ENCODE measurements at places on chromosomes 4 and X.

GRCh38 chr4:52643785-52644244 is 15.3 kb downstream of the USP46 start:
- no peak for DNase-seq

- no peak for DNase-seq
These were observed 6.2 kb upstream of the MAN2B2 start for GRCh38 chr4:6568689-6569332.

- no peak for DNase-seq
These were observed 10.8 kb upstream of the NKAP start for GRCh38 chrX:119954374-119954773.

- no peak for DNase-seq
These were observed 909.2 kb upstream of the PRKX start for GRCh38 chrX:4622486-4623167.

- DNase-seq: no peak
These were observed 8.0 kb downstream of the FAM241A start for GRCh38 chr4:112153211-112153791.

DNA sequence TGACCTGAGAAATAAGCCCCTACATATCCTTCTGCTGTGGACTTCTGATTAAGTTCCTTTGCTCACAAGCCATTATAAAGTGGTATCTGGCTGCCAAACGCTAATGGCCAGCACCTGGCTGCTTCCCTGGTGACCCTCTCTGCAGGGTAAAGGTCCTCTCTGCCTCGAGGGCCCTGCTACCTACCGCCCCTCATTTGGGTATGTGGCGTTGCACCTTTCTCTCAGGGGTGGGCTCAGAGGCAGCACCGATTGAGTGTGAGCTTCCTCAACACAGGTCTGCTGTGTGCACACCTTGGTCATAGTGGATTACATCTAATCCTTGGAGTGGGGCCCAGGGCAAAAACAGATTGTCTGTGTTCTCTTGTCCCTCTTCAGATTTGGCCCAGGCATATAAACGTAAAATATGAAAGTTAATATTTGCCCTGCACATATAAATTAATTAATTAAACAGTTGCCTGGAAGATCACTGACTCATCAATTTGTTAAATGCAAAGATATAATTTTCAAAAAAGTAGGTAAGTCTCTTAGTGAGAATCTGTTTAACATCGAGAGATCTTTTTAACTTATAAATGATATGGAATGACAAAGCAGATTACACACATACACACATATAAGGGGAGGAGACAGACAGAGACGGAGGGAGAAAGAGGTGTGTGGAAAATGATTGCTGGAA is 174.5 kb upstream of the SMIM31 start:
- DNase-seq: no peak

DNA sequence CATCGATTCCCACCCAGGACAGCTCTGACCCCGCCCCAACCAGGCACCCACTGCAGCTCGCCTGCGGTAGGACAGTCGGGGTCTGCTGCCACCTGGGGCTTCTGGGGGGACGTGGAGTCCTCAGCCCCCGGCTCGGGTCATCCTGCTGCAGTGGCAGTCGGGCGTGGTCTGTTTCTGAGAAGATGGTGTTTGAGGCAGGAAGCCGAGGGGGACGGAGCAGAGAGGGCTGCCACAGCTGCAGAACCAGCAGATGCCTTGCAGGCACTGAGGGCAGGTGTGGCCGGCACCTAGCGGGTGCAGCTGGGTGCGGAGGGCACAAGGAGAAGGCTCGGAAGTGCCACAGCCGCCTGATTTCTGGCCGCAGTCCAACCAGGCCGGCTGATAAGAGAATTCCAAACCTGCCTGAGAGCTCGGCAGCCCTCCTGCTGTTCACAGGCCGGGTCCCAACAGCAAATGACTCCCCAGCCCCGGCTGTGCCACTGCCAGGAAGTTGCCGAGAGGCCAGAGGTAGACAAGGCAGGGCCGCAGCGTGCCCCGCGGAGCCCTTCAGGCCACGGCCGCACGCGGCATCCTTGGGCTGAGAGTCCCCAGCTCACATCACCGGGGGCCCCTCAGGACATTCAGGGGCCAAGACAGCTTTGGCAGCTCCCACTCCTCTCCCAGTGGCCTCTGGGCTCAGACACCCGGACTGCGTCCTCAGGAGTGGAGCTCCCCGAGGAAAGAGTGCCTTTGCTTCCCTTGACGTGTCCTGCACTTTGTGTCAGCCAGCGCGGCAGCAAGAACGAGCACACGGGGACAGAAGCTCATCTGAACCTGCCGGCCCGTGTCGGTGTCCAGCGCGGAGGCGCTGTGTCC is 9.4 kb upstream of the CPLX1 start:
- DNase-seq: no peak

- no peak for DNase-seq
These were observed 6.9 kb upstream of the TRIM2 start for GRCh38 chr4:153197301-153197700.

DNA sequence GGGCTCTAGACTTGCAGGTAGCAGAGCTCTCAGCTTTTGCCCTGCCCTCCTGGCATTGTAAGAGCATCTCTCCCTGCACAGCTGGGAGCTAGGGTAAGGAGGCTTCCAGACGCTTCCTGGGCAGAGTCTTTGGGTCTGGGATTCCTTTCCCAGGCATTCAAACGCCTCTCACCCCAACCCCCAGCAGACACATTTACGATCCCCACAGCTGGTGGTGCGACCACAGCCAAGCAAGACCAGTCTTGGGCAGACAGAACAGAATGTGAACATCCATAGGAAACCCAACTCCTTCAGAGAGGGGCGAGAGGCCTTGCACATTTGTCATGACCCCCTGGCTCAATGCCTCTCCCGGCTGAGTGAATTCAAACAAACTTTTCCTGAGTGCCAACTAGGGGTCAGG is 38.1 kb upstream of the CD99L2 start:
- no peak for DNase-seq

- no peak for DNase-seq
These were observed 6.8 kb downstream of the TBC1D19 start for GRCh38 chr4:26590639-26591038.

DNA sequence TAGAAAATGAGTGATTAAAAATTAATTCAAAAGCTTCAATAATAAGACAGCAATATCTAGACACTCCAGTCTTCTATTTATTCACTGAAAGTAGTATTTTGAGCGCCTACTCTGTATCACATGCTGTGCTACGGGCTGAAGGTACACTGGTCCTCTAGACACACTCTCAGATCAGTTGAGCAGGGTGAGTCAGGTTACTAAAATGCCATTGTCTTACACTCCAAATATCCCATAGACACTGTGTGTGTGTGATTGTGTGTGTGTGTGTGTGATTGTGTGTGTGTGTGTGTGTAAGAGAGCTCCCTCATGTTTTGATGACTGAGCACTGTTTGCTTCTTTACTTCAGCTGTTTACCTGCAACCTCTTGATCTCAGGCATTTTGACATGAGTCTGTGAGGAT is 342.8 kb upstream of the BOD1L1 start:
- DNase-seq: no peak

DNA sequence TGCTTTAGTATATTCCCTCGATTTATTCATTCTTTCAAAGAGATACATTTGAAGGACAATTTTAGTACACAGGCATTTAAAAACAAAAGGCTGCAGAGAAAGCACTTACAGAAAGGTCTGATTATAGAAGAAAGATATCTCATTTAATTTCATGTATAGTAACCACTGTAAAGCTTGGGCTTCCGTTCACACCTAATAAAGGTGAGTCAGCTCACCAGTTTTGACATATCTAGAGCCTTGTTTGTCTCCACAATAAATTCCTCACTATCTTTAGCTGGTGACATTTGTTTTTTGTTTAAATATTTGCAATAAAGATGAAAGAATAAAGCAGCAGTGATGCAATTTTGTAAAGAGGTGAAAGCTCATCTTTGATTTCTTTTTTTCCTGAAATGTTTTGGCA is 1.1 kb upstream of the EPHA5 start:
- no peak for DNase-seq

- no peak for DNase-seq
These were observed 511.0 kb upstream of the ATOH1 start for GRCh38 chr4:93317561-93317960.

- DNase-seq: no peak
These were observed 572.5 kb downstream of the MAGEB5 start for GRCh38 chrX:26788402-26788998.

DNA sequence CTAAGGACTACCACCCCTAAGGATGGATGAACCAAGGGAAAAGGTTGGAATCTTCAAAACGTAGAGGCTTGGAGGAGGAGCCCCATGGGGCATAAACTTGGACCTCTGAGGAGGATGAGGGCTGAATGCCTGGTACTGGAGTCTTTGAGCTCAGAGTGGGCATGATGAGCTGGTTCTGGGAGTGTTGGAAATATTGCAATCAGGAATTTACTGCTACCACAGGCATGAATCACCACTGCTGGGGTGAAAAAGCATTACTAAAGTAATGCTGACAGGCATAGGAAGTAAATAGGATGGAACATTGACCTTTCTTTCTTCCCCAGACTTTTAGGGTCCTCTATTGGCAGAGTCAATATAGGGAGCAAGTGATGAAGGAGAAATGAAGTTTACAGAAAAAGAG is 105.8 kb upstream of the RPS6KA3 start:
- no peak for DNase-seq

- no peak for DNase-seq
These were observed 31.5 kb downstream of the REELD1 start for GRCh38 chr4:146245850-146246249.

DNA sequence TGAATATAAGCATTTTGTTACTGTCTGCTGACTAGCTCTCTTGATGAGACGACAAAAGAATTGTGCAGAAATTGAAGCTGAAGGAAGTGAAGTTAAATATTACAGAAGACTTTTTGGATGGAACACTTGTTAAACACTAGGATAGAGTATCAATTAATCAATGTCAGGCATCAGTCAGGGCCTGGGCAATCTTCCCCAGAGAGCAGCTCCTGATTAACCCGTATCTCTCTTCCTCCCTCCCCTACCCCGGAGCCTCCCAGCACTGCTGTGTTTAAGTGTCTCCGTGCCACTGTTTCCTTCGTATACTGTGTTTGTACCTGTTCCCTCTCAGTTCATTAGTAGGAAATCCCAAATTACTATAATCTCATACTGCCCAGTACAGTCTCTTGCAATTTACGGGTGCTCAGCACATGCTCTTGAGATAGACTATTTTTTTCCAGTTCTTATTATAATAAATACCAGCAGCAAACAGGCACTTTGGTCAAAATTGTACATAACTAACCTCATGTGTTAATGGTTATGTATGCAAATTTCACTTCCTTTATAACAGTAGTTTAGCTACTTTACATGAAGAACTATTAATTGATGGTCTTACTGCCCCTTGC is 765.7 kb upstream of the FTHL17 start:
- DNase-seq: no peak

GRCh38 chrX:130184857-130185256 is 13.1 kb downstream of the RAB33A start:
- DNase-seq: no peak

DNA sequence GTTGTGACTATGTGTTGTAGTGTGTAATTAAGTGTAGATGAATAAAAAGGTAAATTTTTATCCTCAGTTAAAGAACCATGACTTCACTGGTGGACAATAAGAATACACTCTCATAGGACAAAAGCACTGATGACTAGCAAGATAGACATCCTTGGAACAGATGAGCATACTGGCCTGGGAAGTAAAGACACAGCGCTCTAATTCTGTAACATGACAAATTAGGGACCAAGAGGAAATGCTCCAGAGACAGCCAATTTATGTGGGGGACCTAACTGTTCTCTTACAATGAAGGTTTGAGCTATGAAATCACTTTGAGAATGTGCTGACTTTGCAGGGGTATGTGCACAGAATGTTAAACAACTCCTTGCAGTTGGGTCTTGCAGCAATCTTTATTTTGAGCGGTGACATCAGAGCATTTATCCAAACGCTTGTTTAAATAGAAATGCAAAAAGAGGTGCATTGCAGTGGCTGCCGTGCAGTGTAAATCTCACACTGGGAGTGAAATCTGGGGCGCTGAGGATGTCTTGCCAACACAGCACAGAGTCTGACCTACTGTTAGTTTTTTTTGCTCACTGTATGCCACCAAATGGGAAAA is 109.3 kb downstream of the MAGEC2 start:
- no peak for DNase-seq

DNA sequence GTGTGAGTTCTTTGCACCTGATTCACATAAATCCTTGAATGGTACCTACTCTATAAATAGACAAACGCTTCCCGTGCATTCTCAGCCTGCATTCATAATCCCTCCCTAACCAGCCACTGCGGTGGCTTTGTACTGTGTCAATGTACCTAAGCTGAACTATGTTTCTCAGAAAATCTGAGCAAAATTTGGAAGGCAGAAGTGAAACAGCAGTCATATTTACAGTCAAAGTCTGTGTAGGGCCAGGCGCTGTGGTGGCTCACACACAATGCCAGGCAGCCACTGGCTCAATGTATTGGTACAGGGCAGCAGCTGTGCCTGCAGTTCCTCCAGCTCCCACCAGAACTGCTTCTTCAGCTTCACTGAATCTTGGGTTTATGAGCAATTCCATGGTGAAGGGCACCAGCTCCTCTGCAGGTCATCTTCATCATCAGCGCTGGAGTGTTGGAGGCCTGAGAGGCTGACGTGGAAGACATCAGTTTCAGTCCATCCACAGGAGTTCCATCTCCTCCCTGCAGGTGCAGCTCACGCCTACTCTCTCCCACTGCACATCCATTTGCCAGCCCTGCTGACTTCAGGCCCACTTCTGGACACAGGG is 32.3 kb upstream of the IRF2 start:
- DNase-seq: no peak

DNA sequence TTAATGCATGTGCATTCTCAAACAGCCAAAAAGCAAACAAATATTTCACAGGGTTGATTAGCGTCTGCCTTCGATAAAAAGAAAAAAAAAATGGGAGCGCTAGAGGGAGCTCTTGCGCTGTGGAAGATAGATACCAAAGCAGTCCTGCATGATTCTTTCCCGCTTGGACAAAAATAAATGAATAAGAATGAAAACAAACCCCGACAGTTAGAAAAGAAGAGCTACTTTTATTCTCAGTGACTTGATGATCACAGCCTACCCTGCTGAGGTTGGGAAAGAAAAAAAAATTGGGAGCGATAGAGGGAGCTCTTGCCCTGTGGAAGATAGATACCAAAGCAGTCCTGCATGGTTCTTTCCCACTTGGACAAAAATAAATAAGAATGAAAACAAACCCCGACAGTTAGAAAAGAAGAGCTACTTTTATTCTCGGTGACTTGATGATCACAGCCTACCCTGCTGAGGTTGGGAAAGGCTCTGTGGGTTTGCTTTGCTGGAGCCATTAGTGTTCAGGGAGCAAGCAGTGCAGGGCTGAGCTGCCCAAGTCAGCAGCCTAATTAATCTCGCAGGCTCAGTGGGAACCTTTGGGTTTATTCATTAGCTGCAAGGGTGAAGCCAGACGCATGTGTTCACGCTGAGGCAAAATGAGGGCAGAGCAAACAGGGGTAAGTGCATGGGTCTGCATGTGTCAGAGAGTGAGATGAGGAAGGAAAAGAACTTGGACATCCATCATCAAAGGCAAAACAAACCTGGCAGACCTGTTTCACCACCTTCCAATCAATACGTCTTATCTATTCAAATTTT is 249.3 kb upstream of the PRKX start:
- DNase-seq: peak; percentile 27
